ENCODE measurements at places on chromosomes 12 and 14.

- peak; percentile 24 for DNase-seq
Observed at GRCh38 chr14:52189325-52189724, 78.2 kb upstream of the PTGDR start.

- no peak for DNase-seq
Observed at GRCh38 chr12:2453076-2453760, 341.6 kb upstream of the FKBP4 start.

DNA sequence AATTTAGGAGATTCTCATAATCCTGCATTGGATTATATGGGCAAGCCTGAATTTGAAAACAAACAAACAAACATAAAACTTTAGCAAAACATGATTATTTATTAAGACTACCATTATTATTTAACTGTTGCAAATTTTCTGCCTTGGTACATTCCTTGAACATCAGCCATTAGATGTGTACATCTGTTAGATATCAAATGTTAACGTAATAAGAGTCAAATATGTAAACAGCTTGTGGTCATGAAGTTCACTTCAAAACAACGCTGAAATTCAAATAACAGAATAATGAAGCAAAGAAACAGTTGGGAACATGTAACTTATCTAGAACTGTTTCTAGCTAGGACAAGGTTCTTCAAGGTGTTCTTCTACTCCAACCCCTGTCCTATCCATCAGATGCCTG lies 14.3 kb upstream of the TMX1 start:
- DNase-seq: no peak

DNA sequence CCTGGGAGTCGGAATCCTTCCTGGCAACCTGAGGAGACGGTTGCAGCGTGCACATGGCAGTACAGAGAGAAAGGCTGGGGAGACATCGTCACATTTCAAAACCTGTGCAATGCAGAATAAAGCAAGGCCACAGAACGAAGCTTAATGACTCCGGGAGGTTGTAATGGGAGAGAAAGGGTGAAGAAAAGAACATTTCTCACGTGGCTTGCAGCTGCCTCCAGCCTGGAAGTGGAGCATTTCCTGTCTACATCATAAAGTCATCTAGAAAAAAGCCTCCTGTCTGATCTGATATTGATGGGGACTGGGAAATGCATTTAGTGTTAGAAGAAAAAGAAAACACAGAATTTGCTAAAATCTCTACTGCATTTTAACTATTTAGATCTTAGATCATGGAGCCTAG lies 209.3 kb downstream of the TMEM132C start:
- DNase-seq: no peak

GRCh38 chr12:26469421-26470180 lies 274.2 kb downstream of the SSPN start:
- DNase-seq: no peak

DNA sequence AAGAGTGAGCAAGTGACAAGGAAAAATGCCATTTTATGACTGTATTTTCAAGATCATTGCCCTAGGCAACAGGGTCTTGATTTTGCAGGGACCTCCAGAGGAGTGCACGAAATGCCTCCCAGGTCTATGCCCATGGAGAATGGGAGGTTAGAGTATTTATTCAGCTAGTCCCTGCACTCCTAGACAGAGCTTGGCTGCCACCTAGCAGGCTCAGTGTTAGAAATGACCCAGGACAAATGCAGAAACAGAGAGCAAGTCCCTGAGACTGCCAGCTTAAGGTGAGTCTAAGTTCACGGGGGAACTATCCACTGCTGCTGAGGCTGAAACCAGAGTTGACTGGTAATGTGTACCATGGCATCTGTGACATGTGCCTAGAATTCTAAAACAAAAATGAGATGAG lies 506.4 kb downstream of the MED13L start:
- DNase-seq: no peak

DNA sequence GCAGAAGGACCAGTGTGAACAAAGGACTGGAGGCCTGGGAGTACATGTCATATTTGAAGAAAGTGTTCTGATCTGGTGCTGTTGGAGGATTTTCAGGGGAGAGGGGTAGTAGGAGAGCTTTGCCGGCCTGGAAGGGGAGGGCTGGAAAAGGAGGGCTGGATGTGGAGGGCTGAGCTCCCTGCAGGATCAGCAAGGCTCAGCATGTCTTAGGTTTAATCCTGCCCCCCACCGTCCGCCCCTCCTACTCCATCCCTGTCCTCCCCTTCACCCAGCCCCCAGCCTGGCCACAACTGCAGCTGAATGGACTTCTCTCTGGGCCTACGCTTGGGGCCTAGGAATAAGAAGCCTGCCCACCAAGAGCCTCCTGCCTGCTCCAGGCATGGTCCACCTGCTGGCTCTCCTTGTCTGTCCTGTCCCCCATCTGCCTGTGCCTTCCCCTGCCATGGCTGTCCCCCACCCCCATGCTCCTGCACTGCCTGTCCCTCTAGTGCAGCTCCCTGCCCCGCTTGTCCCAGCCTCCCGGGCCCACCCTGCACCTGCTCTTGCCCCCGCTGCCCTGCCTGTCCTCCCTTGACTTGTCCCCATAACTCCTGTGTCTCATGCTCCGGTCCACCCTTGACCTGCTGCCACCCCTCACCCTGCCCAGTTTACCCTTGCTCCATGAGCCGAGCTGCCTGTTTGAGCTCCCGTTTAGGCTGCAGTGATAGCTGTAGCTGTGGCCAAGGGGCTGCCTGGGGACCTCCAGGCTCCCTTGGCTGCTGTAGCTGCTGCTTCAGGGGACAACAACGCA lies 9.8 kb upstream of the RARG start:
- DNase-seq: no peak

GRCh38 chr12:43277651-43278540 lies 274.1 kb downstream of the ADAMTS20 start:
- DNase-seq: peak; percentile 80

GRCh38 chr14:68341411-68342212 lies 451.3 kb downstream of the ZFP36L1 start:
- DNase-seq: no peak

- no peak for DNase-seq
Observed at GRCh38 chr14:59276235-59276634, 87.8 kb downstream of the DAAM1 start.

DNA sequence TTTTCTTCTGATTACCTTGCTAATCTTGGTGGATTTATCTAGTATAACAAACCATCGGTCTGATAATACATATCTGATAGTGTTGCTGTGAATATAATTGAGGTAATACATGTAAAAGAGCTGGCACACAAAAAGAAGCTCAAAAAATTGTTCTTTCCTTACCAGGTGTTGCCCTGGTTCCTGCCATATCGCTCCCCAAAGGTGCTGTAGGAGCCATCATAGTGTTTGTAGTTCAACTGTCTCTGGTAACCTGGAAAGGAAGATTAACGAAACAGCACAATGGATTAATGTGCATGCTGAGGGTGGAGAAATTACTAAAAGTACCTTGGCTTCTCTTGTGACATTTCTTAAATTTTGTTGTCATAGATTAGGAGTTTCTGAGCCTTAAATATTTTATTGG lies 36.6 kb downstream of the A2M start:
- no peak for DNase-seq

DNA sequence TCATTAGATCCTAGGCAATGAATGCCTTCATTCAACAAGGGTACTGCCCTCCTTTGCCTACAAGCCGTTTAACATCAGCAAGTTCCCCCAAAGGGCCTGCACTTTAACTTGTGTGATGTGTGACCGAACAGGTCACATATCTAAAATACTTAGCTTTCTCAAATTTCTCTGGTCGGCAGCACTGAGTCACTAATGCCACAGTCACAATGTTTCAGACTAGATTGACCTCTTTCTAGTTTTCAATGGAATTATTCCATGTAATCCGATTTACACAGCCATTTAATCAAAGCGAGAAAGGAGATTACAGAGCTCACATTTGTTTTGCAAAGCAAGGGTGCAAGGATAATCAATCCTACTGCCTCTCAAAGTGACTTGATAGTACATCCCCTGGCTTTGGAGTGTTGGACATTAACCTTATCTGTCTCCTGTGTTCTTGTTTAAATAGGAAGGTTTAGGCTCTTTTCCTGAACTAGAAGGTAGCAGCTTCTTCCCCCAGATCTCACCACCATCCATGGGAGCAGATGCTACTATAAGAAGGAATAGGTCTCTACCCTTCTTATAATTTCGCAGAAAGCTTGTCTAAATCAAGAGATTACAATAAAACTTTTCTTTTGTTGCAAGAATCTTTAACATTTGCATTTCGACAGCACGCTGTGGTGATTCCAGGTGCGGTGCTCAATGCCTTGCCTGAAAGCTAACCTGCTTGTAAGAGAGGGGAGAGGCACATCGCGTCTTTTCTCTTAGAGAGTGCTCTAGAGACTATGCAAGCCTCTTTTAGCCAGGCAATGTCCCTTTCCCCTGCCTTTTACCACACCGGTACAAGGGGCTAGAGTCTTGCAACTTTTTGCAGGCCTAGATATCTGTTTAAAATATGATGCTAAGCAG lies 1.8 kb downstream of the KITLG start:
- DNase-seq: no peak

DNA sequence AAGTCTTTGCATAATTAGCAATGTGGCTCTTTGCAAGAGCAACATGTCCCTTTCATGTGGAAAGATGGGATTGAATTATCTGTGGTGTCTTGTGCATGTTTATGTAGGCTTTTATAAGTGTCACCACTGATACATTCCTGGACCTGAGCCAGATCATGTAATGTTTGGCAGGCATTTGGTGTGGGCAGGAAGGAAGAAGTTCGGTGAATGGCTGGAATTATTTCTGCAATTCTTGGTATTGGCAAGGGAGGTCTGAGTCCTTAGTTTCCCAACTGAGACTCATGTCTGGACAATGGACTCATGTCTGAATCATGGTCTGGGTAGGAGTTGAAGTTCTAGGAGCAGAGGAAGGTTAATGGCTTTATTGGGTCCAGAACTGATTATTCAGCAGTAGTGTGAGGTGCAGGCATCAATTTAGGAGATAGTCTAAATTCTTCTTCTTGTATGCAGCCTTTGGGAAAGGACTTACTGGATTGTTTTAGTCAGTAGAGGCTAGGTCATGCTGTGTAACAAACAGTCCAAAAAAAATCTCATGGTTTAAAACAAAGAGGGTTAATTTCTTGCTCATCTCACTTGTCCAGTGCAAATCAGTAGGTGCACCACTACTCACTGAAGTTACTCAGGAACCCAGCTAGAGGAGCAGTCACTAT lies 186.5 kb upstream of the LHX5 start:
- no peak for DNase-seq

- no peak for DNase-seq
Observed at GRCh38 chr12:105756961-105757360, 381.8 kb downstream of the NUAK1 start.

- DNase-seq: no peak
Observed at GRCh38 chr12:31488737-31489338, 102.1 kb downstream of the DENND5B start.

Measured in MV-4-11 (cell line).